CD4-positive, alpha-beta T cell treated with Interleukin-17A for 1 hour (primary cell): ENCODE measurements at places on chromosomes 7 and 10.

GRCh38 chr10:126803394-126803793, 101.8 kb upstream of the DOCK1 start:
- no peak for DNase-seq

DNA sequence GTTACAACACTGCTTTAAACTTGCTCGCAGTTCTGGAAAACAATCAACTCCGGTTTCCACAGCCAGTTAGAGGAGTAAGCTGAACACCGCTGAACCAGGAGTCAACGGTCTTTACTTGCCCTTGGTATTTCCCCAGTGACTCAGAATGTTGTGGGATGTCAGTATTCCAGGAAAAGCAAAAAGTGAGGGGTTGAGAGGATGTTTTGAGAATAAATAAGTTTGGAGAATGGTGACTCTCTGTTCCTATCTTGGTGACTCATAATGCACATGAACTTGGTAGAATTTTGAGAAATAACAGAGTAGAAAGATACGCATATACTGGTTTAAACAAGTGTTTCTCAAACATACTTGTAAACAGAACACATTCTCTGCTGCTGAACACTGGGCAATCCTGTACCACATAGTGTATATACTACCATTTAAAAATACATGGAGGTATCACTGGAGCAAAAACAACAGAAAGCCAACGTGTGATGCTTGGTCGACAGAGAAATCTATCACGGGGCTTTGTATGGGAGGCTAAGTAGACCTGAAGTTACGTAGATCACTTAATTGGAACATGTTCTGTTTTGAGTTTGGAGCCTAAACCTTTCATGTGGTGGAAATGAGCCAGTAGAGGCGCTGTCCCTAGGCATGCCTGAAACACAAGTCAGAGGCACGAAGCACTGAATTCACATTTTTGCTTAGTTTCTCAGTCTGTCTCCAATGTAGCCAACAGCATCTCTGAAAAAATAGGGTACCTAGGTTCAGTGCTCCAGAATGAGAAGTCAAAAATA, 534.3 kb downstream of the PARD3 start:
- no peak for DNase-seq

DNA sequence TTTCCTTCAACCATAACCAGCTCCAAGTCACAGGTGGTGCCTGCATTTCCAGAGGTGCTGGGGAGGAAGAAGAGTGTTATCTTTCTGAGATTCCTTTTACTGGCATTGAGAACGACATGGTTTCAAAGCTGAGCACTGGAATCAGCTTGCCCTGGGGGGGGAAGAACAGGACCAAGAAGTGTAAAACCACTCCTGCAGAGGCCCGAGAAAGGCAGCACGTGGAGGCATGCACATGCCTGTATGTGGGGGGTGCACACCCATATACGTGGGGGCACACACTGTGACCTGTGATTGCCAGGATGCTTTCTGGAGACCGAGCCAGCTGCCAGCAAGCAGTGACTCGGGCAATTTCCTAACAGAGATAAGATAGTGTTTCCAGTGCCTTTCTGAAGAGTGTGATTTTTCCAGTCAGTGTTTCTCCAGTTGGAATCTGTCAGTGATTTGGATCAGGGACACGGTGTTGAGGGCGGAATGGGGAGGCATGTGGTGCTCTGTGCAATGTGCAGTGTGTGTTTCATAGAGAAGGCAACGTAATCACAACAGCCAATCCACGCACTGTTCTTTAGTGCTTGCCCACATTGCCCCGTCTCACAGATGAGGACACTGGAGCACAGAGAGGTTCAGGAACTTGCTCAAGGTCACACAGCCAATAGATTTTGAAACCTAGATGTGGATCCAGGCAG, 4.2 kb downstream of the LRRC27 start:
- no peak for DNase-seq

- no peak for DNase-seq
These were observed 86.8 kb downstream of the ANKRD7 start for GRCh38 chr7:118311121-118311836.

DNA sequence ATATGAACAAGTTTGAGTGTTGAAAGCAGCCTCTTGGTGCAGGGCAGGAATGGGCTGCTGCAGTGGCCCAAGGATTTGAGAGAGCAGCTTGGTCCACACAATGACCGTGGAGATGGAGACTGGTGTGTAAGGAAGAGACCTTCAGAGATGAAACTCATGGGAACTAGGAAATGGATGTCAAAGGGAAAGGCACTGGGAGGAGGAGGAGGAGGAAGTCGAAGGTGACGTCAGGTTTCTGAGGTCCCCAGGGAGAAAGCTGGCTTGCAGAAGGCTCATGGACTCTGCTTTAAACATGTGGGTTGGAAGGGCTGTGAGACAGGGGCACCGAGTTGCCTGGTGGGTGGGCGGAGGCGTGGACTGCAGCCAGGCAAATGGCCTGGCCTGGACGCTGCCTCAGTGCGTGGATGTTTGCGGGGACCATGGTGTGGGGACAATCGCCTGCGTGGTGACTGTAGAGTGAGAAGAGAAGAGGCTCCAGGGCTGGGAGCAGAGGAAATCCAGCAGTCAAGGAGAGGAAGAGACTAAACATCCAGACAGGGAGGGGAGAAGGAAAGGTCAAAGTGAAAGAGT, 14.6 kb downstream of the C10orf71 start:
- no peak for DNase-seq

- DNase-seq = no peak
These were observed 13.4 kb downstream of the NIPSNAP2 start for GRCh38 chr7:55977831-55978230.

DNA sequence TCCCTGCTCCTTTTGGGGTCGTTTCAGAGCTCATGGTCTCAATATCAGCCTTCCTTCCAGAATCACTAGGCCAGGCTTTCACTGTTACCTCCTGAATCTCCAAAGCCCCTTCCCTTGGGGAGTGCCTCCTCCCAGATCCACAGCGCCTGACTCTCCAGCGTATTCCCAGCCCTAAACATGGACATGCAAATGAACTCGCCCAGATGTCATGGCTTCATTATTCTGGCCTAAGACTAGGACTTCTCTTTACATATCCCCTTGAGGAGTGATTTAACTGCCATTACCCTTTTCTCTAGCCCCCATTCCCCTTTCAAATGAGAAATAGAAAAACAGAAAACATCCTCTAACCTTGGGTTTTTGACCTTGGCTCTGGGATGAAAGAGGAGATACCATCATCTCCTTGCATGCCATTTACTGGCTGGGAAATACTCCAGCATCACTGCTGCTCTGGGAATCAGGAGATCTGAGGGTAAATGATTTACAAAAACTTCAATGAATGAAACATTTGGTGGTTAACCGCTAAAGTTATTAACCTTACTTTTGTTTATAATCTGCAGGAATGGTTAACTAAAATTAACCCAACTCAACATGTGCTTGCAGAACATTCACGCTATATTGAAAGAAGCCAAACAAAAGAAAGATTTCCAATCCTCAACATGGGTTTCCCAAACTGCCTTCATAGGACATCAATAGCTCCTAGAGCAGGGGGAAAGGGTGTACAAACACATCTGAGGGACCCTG, 37.0 kb downstream of the FAM171A1 start:
- DNase-seq = no peak

DNA sequence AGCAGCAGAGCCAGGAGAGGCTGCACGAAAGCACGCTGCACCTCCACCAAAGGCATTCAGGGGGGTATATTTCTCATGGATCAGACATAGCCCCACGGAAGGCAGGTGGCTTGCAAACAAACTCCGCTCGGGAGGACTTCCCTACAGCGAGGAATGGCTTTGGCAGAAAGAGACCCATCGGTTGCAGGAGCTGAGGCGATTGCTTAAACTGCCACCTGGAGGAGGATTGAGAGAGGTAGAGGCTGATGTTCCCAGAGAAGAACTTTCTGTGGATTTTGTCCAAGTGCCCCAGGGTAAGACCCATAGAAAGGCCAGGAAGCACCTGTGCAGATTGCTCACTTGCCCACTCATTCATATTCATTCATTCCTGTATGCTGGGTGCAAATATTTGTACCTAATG, 89.1 kb downstream of the NEUROD6 start:
- no peak for DNase-seq

- peak; percentile 88 for DNase-seq
These were observed 9.7 kb upstream of the ZFAND2A start for GRCh38 chr7:1169409-1170368.

DNA sequence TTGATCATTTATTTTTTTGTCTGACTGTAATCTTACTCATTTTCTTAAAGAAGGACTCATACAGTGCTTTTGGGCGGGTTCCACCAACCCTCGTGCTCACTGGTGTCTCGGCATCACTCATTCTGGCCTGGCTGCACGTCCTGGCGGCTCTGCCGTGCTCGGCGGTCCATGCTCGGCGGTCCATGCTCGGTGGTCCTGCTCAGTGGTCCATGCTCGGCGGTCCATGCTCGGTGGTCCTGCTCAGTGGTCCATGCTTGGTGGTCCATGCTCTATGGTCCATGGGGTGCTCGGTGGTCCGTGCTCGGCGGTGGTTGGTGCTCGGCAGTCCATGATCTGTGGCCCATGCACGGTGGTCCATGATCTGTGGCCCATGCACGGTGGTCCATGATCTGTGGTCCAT, 72.5 kb downstream of the WDR37 start:
- DNase-seq = no peak

- no peak for DNase-seq
These were observed 95.1 kb upstream of the PALS2 start for GRCh38 chr7:24478137-24478655.
